ENCODE measurements at places on chromosomes 2 and 18. TPM values are rescaled to one million over a fixed set of nuclear protein-coding genes. Genes with fewer than 3 reads are reported as not detected.

DNA sequence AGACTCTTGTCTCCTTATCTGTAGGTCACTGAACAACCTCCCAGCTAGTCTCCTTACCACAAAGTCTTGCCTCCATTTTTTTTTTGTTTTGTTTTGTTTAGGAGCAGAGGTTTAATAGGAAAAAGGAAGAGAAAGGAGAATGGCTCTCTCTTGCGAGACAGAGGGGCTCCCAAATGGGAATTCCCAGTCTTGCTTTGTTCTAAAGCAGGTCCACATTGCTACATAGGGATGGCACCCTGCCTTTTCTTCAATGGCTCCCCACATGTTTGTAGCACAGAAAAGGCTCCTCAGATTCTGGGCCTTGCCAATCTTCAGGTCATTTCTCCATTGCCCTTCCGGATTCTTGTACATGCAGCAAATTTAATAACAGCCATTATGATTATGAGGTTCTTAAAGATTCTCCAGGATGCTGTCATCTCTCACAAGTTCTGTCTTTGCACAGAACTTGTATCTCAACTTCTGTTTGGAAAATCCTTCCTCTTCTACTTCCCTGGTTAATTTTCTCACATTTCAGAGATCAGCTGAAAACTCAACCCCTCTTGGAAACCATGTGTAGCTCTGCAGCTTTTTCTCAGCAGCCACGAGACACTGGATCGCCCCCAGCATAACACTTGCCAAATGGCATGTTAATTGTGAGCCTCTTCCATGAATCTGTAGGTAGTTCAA is 23.6 kb downstream of the IL1F10 start:
- DNase-seq, result no peak

DNA sequence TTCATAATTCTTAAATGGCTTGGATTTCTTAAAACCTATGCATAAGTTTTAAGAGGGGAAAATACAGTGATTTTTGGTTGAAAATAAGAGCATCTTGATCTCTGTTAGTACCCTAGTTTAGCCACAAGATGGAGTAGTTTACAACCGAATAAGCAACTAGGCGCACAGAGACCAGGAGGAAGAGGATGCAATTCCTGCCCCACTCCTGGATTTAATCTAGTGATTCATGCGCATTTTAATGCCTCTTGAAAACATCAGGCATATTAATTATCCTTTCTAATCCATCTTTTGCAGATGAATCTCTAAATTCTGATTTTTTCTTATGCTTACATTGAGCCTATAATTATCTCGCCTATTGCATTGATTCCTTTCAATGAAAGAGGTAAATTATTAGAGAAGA is 76.7 kb downstream of the MRPS9 start:
- peak; percentile 58 for DNase-seq

GRCh38 chr2:86809481-86810121 is 18.9 kb upstream of the CD8A start:
- no peak for DNase-seq

- no peak for DNase-seq
Observed at GRCh38 chr18:70068981-70069380, 121.3 kb upstream of the CD226 start.

Gene ABCG8
- not detected for total RNA-seq

Gene FAM124B
- total RNA-seq, result 0.10 TPM

Gene KCTD18
- total RNA-seq, result 14.4 TPM
